ENCODE measurements at places on chromosomes 7 and 10. TPM values are rescaled to one million over a fixed set of nuclear protein-coding genes. Genes with fewer than 3 reads are reported as not detected.

GRCh38 chr10:88111294-88111693 lies 247.9 kb downstream of the PTEN start:
- DNase-seq = no peak

- no peak for DNase-seq
Measured at GRCh38 chr7:157429680-157430224, 92.9 kb downstream of the DNAJB6 start.

DNA sequence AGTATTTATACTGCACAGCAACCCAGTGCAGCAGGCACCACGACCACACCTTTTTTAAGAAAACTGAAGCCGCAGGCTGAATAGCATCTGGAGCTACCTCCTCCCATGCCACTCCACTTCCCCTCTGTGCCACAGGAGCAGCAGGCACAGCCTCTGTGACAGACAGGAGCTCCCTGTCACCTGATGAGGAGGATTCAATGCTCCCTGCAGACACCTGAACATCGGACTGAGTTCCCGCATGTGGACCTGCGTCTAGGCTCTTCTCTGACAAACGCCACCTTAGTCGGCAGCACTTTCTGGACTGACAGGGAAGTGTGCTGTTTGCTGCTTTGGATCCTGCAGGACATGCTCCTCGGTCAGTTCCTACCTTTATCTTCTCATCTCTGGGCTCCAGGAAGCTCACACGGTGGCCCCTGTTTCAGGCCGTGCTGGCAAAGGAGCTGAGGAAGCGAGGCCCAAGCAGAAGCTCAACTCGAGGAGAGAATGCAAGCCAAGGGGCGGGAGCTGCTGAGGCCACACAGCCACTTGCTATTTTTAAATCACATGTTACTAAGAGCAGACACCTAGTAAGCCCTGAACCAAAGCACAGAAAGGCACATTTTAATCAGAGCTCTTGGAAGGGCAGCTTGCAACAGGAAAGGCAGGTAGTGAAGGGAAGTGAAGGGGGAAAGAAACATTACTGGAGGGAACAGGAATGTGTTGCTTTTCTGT lies 56.6 kb downstream of the VOPP1 start:
- DNase-seq = no peak

The HTR7 gene
- 0.19 TPM for total RNA-seq

The FRAT2 gene
- total RNA-seq = 8.3 TPM

GRCh38 chr7:20035279-20035875 lies 181.8 kb downstream of the MACC1 start:
- DNase-seq = no peak

GRCh38 chr7:155865830-155866525 lies 53.7 kb upstream of the SHH start:
- no peak for DNase-seq

The CNPY1 gene
- 0.19 TPM for total RNA-seq

- no peak for DNase-seq
Measured at GRCh38 chr7:101904019-101904418, 86.6 kb downstream of the CUX1 start.

GRCh38 chr7:112025556-112025955 lies 180.6 kb downstream of the DOCK4 start:
- no peak for DNase-seq

DNA sequence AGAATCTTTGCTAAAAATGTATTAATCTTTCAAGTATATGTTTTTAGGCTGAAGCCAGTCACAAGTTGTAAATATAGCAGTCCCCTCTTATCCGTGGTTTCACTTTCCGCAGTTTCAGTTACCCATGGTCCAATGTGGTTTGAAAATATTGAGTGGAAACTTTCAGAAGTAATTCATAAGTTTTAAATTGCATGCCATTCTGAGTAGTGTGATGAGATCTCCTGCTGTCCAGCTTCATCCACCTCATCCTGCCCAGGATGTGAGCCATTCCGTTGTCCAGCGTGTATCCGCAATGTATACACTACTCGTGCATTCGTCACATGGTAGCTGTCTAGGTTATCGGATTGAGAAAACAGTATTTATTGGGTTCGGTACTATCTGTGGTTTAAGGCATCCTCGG lies 12.2 kb downstream of the PDCD4 start:
- no peak for DNase-seq
